ENCODE measurements at places on chromosomes 6 and 20. TPM values are rescaled to one million over a fixed set of nuclear protein-coding genes. Genes with fewer than 3 reads are reported as not detected.

GRCh38 chr6:132300323-132300949, 100.8 kb downstream of the MOXD1 start:
- no peak overlapping the region for H3K27ac ChIP-seq
- no peak overlapping the region for H3K4me3 ChIP-seq
- no peak for DNase-seq
- H3K27me3 ChIP-seq, result no peaks in the 10 kb centered on the region
- H3K36me3 ChIP-seq, result no peaks in the 10 kb centered on the region
- H3K4me1 ChIP-seq, result no peaks in the 10 kb centered on the region

DNA sequence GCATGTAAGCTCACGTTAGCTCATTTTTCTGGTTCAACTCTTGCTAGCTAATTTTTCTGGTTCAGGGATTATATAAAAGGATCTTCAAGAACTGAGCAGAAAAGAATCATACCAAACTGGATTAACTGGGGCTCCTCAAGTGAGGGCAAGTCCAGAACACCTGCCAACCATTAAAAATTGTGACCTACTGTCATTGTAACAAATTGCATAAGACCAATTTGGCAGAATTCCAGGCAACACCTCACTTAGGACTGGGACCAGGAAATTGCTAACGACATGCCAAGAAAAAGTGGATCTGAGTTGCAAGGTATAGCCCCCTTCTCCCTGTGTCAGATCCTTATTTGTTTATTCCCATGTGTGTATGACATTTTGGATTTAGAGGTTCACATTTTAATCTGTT, 216.6 kb downstream of the HIVEP2 start:
- H3K36me3 ChIP-seq, result no peaks in the 10 kb centered on the region
- peaks cover 3% of the 10 kb centered on the region for H3K4me1 ChIP-seq
- DNase-seq, result no peak
- H3K27ac ChIP-seq, result no peak overlapping the region
- H3K27me3 ChIP-seq, result no peaks in the 10 kb centered on the region
- no peak overlapping the region for H3K4me3 ChIP-seq

DNA sequence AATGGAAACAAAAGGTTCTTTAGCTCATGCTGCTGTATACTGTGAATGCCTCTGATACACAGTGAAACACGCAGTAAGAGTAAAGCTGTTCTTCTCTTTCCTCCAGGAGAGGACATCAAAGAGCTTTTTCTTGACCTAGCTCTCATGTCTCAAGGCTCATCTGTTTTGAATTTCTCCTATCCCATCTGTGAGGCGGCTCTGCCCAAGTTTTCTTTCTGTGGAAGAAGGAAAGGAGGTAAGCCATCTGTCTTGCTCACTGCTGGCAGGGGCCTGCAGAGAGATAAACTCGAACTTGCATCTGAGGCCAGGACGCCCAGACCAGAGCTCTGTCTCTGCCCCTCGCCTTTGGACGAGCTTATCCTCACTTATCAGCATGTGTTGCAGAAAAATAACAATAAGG, 37.7 kb downstream of the LY86 start:
- DNase-seq, result no peak
- H3K36me3 ChIP-seq, result no peaks in the 10 kb centered on the region
- no peak overlapping the region for H3K4me3 ChIP-seq
- H3K4me1 ChIP-seq, result no peaks in the 10 kb centered on the region
- H3K27me3 ChIP-seq, result no peaks in the 10 kb centered on the region

DNA sequence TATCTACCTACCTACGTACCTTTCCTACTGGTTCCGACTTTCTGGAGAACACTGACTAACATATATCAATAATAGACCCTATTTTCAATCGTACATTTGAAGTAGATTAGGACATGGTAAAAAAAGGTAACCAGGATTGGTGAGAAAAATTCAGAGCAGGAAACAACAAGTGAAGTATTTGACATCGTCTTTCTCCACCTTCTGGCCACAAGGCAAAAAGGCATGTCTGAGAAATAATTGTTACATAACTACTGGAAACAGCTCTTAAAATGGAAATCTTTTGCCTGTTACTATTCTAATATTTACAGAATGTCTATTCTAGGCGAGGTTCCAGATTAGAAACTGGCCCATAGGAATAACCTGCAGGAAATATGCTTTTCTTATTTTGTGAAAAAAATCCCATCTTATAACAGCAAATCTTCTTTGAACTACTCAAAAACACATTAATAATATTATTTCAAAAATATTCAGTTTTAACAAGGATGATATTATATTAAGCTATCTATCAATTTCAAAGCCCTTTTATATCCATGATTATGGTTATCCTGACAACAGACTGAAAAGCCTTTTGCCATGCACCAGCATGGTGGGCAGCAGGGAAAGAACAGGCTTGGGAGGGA, 80.8 kb downstream of the RCAN2 start:
- peak; percentile 30 for DNase-seq
- no peaks in the 10 kb centered on the region for H3K27me3 ChIP-seq
- peaks cover 4% of the 10 kb centered on the region for H3K4me1 ChIP-seq
- peak overlapping the region; percentile 46 for H3K27ac ChIP-seq

DNA sequence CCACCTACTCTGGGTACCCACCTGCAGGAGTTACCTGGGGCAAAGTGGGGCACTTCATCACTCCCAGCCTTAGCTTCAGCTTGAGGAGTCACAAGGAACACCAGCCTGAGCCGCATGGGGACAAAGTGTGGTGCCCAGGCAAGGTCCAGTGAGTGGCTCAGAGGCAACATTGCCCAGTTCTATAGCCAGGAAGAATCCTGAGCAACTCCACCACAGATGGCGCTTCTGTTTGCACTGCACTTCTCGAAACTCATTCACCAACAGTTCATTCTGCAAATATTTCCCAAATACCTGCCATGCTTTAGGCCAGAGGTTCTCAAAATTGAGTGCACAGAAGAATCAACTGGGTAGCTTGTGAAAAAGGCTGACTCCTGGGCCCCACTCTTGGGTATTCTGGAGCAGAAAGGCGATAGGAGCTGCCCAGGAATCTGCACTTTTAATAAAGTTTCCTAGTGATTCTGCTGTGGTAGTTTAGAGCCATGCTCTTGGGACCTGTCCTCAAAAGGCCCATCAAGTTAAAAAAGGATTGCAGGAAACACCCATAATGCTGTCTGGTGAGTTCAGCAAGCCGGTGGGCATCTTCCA, 83.1 kb downstream of the VEGFA start:
- H3K4me1 ChIP-seq, result no peaks in the 10 kb centered on the region
- H3K27ac ChIP-seq, result no peak overlapping the region

DNA sequence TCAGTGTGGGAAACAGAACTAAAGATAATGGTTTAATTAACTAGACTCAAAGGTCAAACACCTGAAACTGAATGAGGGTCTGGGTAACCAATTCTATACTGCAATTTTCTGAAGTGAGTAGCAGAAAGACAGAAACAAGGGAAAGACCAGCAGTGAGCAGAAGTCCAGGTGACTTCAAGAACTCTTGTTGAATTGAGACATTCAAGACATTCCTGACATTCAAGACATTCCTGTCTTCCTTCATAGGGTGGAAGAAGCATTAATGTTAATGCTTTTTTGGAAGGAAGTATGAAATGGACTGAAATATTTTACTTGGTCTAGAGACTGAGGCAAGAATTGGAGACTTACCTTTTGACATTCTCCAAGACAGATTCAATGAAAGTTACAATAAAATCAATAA, 529.9 kb upstream of the MMS22L start:
- no peak overlapping the region for H3K4me3 ChIP-seq
- no peak overlapping the region for H3K27ac ChIP-seq
- H3K36me3 ChIP-seq, result no peaks in the 10 kb centered on the region
- no peaks in the 10 kb centered on the region for H3K4me1 ChIP-seq
- no peak for DNase-seq

DNA sequence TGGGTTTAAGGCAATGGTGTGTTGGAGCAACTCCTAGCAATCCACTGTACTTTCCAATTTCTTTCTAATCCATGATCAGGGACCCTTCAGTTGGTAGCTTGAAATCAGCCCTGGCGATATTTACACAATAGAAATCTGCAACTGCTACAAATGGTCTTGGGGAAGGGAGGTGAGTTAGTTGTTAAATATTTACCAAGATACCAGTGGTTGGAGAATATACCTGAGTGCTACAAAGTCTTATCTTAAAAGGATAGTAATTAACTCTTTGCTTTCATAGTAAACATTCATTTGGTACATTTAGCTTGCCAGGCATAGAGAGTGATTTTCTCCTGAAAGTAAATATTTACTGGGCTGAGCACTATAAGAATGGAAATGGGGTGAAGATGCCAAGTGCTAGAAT, 568.2 kb downstream of the BCKDHB start:
- no peak for DNase-seq
- H3K4me3 ChIP-seq, result no peak overlapping the region
- no peaks in the 10 kb centered on the region for H3K4me1 ChIP-seq

- H3K27me3 ChIP-seq, result no peaks in the 10 kb centered on the region
- H3K4me1 ChIP-seq, result peaks cover 5% of the 10 kb centered on the region
- no peak for DNase-seq
- H3K4me3 ChIP-seq, result no peak overlapping the region
- H3K27ac ChIP-seq, result no peak overlapping the region
- H3K36me3 ChIP-seq, result no peaks in the 10 kb centered on the region
These were observed 274.1 kb upstream of the MAP3K7 start for GRCh38 chr6:90860822-90861601.

DNA sequence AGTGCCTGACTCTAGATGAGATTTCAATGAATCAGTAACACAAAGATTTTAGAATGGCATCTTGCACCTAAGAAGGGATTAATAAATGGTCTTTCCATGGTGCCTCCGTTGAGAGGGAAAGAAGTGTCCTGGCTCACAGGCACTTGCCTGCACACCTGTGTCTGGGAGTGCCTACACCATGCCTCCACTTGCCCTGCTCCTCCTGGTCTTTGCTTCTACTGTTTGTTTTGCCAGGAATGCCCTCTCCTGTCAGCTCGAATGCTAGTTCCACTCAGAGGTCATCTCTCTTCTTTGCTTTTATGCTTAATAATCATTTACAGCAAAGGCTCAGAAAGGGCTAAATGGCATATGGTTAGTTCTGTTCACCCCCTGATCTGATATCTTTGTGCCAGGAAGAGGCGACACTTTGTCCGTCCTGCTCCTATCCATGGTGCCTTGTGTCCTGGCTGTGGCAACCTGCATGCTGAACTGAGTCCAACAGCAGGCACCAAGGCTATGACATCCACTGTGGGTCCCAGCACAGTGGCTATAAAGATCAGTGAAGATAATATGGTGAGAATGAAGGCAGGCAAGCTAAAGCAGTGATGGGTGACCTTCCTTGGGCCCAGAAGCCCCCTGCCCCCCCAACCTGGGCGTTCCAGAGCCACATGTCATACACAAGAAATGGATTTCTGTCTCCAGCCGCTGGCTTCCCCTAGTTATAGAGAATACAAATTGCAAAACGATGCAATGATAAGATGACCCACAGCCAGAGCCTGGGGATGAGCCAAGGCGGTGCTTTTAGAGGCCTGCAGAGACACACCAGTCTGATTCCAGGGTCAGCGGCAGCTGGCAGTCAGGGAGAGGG, 1.4 kb downstream of the C6orf132 start:
- DNase-seq, result no peak
- H3K27me3 ChIP-seq, result no peaks in the 10 kb centered on the region
- H3K4me1 ChIP-seq, result peaks cover 5% of the 10 kb centered on the region
- no peak overlapping the region for H3K4me3 ChIP-seq

DNA sequence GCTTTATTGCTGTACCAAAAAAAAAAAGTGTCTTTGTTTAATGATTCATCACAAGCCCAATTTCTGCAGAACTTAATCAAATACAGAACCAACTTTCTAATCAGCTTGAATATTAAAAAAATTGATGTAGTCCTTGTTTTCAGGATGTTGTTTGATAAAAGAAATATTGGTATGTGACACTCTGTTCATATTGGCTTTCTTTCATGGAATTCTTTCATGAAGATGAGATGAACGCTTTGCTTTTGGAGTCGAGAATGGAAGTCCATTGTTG, 184.3 kb downstream of the ZNF217 start:
- H3K4me1 ChIP-seq, result peaks cover 3% of the 10 kb centered on the region
- H3K4me3 ChIP-seq, result no peak overlapping the region
- H3K27me3 ChIP-seq, result no peaks in the 10 kb centered on the region

The WFDC6 gene
- total RNA-seq, result not detected

The C20orf204 gene
- 1.8 TPM for total RNA-seq

Measured in ovary (tissue), 10 donors.